Stomach (tissue), 19 donors: ENCODE measurements at places on chromosomes 1 and 21. TPM values are rescaled to one million over a fixed set of nuclear protein-coding genes. Genes with fewer than 3 reads are reported as not detected.

Gene PTGS2
- 46.9 TPM for total RNA-seq

Gene CFHR4
- not detected for total RNA-seq

Gene KLHL21
- 13.0 TPM for total RNA-seq

Gene PCSK9
- 26.1 TPM for total RNA-seq

Gene DYNLT4
- total RNA-seq = not detected

Gene NPPA
- total RNA-seq = not detected

Gene TMEM201
- 5.8 TPM for total RNA-seq

Gene CIART
- total RNA-seq = 2.9 TPM

Gene MATN1
- not detected for total RNA-seq

Gene TTC34
- total RNA-seq = 1.3 TPM

Gene GOLT1A
- not detected for total RNA-seq

DNA sequence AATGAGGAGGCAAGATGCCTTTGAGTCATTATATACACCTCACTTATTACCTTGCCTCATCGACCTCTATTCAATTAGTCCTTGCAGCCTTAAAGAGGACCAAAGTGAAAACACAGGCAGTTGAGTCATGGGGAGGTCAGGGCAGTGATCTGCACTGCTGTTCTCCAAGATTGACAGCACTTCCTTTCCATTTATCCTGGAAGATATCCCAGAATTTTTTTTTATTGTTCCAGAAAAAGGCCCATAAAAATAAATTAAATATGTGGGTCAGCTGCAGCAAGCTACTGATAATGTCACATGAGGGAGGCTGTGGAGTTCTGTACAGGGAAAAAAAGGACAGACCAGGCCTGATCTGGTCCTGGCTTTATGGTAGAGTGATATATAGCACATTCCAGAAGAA is 33.2 kb upstream of the CDC42BPA start:
- H3K4me3 ChIP-seq = no peak overlapping the region
- no peaks in the 10 kb centered on the region for H3K27me3 ChIP-seq
- H3K27ac ChIP-seq = no peak overlapping the region
- H3K36me3 ChIP-seq = no peaks in the 10 kb centered on the region
- no peak for DNase-seq
- H3K4me1 ChIP-seq = peaks cover 2% of the 10 kb centered on the region

DNA sequence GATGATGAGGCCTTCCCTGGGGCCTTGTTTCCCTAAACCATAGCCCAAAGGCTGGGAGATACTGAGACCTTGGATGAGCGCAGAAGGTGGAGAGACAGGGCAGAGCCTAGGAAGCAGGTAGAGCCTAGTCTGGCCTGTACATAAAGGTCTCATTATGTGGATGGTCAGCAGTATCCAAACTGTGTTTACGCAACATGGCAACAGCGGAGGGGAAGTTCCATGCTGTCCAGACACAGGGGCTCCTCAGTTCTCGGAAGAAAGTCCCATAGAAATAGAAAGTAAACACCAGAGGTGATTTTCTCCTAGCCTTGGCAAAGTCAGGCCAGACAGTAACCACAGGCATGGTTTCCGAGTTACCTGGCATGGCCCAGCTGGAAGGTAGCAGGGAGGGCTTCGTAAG is 42.1 kb upstream of the MPZL1 start:
- no peak overlapping the region for H3K27ac ChIP-seq
- no peak for DNase-seq
- no peak overlapping the region for H3K4me3 ChIP-seq
- H3K27me3 ChIP-seq = no peaks in the 10 kb centered on the region

- no peaks in the 10 kb centered on the region for H3K27me3 ChIP-seq
- no peak overlapping the region for H3K4me3 ChIP-seq
- peaks cover 9% of the 10 kb centered on the region for H3K4me1 ChIP-seq
- no peak for DNase-seq
- H3K27ac ChIP-seq = no peak overlapping the region
Observed at GRCh38 chr1:228982637-228983036, 247.4 kb downstream of the RHOU start.

DNA sequence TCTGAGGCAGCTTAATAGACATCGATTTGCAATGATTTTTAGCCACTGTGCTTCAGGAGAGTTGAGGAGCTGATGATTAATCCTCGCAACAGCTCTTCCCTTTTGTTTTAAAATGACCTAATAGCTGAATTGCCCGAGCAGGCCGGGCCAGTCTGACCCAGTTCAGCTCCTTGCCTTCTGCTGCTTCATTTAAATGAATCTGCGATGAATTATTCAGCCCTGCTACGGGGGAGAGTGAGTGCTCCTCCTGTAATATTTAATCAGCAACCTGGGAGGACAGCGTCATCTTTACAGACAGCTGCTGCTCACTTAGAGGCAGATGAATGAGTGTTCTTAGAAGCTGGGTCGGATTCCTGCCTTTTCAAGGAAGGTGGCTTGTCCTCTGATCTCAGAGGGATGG is 325.1 kb downstream of the CAMTA1 start:
- DNase-seq = no peak
- no peaks in the 10 kb centered on the region for H3K36me3 ChIP-seq
- no peak overlapping the region for H3K27ac ChIP-seq
- no peaks in the 10 kb centered on the region for H3K4me1 ChIP-seq
- H3K4me3 ChIP-seq = no peak overlapping the region

DNA sequence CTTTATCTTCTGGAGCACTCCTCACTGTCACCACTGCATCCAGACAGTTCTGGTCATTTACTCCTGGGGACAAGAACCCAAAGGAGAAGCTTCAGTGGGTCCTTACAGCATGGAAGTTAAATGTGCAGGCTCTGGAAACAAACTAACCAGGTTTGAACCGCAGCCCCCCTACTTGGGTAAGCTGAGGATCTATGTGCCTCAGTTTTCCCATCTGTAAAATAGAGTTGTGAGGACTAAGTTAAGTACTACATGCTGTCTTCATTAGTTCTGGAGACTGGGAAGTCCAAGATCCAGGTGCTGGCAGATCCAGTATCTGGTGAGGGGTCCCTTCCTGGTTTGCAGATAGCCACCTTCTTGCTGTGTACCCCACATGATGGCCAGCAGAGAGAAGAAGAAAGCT is 8.0 kb upstream of the ATP1A2 start:
- no peak overlapping the region for H3K27ac ChIP-seq
- no peaks in the 10 kb centered on the region for H3K27me3 ChIP-seq
- no peak overlapping the region for H3K4me3 ChIP-seq
- DNase-seq = no peak
- H3K4me1 ChIP-seq = no peaks in the 10 kb centered on the region

DNA sequence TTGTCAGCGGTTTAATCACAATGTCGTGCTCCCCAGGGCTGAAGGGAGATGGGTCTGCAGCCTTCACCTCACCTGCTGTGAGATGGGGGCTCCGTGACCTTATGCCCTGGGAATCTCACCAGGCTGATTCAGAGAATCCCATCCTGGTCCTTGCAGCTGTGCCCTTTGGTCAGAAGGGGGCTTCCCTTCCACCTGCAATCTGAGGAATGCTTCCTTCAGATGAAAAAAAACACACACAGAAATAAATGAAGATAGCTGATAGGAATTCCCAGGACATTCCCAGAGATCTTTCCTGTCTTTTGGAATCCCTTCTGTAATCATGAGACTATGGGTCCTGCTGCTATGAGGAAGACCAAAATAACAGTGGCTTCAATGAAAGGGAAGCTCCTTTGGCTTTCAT is 127.0 kb upstream of the VAMP3 start:
- no peak overlapping the region for H3K4me3 ChIP-seq
- no peaks in the 10 kb centered on the region for H3K27me3 ChIP-seq
- H3K4me1 ChIP-seq = peaks cover 21% of the 10 kb centered on the region
- DNase-seq = no peak
- no peaks in the 10 kb centered on the region for H3K36me3 ChIP-seq

GRCh38 chr1:64983110-64983509 is 16.8 kb upstream of the JAK1 start:
- peak; percentile 38 for DNase-seq
- no peak overlapping the region for H3K27ac ChIP-seq
- no peaks in the 10 kb centered on the region for H3K36me3 ChIP-seq
- H3K4me1 ChIP-seq = no peaks in the 10 kb centered on the region

DNA sequence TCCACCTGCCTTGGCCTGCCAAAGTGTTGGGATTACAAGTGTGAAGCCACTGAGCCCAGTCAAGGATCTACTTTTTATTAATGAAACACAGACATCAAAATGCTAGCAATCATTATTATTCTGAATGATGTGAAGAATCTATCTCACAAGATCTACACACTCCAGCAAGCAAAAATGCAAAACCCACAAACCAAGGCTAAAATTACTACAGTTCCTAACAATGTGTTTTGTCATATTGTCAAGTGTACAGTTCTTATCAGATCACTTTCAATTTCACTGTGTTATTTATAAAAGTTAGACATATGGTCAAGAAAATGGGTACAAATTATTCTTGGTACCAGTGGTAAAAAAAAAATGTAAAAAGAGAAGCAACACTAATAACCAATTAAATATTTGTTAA is 61.3 kb upstream of the SDC3 start:
- H3K36me3 ChIP-seq = peaks cover 63% of the 10 kb centered on the region
- no peak overlapping the region for H3K27ac ChIP-seq
- peaks cover 26% of the 10 kb centered on the region for H3K4me1 ChIP-seq
- no peak for DNase-seq
- no peaks in the 10 kb centered on the region for H3K27me3 ChIP-seq
- no peak overlapping the region for H3K4me3 ChIP-seq

GRCh38 chr1:46466477-46467182 is 23.0 kb upstream of the DMBX1 start:
- peak overlapping the region; percentile 61 for H3K4me3 ChIP-seq

- H3K27me3 ChIP-seq = peaks cover 95% of the 10 kb centered on the region
- H3K4me1 ChIP-seq = peaks cover 32% of the 10 kb centered on the region
- DNase-seq = peak; percentile 81
Observed at GRCh38 chr1:3066250-3066711, 2.7 kb upstream of the PRDM16 start.

- DNase-seq = no peak
- no peaks in the 10 kb centered on the region for H3K27me3 ChIP-seq
- H3K27ac ChIP-seq = no peak overlapping the region
- H3K4me3 ChIP-seq = no peak overlapping the region
- no peaks in the 10 kb centered on the region for H3K36me3 ChIP-seq
- H3K4me1 ChIP-seq = no peaks in the 10 kb centered on the region
Observed at GRCh38 chr1:224710196-224710595, 94.1 kb downstream of the CNIH3 start.

DNA sequence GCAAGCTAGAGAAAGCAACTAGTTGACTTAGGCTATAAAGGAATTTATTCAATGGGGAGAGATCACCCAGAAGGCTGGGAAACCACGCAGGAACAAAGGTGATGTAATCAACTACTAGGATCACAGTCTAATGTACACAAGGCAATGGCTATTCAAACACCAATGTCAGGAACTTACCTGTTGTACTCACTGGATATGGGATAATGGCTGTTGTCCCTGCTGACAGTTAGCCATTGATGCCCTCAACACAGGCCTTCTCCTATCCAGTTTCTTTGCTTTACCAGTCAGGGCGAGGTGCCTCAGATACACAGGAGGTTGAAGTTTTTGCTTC is 32.3 kb downstream of the C21orf91 start:
- H3K4me1 ChIP-seq = no peaks in the 10 kb centered on the region
- no peak overlapping the region for H3K4me3 ChIP-seq
- DNase-seq = no peak
- no peak overlapping the region for H3K27ac ChIP-seq
- peaks cover 9% of the 10 kb centered on the region for H3K36me3 ChIP-seq
- H3K27me3 ChIP-seq = no peaks in the 10 kb centered on the region

DNA sequence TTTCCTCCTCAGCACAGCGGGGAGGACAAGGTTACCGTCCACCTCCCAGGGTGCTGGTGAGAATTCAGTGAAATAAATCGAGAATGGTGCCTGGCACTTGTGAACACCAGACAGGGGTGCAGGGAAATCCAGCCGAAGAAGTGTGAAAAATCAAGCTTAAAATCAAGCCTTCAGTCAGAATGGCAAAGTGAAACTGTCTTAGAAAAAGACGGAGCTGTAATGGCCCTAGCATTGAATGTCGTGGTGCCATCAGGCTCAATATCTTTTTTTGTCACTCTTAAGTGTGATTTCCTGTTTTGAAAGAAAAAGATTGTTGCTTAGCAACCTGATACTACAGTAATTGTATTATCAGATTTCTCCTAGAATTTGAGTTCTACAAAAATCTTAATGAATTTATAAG is 22.1 kb downstream of the EDARADD start:
- no peak overlapping the region for H3K4me3 ChIP-seq
- no peak overlapping the region for H3K27ac ChIP-seq

DNA sequence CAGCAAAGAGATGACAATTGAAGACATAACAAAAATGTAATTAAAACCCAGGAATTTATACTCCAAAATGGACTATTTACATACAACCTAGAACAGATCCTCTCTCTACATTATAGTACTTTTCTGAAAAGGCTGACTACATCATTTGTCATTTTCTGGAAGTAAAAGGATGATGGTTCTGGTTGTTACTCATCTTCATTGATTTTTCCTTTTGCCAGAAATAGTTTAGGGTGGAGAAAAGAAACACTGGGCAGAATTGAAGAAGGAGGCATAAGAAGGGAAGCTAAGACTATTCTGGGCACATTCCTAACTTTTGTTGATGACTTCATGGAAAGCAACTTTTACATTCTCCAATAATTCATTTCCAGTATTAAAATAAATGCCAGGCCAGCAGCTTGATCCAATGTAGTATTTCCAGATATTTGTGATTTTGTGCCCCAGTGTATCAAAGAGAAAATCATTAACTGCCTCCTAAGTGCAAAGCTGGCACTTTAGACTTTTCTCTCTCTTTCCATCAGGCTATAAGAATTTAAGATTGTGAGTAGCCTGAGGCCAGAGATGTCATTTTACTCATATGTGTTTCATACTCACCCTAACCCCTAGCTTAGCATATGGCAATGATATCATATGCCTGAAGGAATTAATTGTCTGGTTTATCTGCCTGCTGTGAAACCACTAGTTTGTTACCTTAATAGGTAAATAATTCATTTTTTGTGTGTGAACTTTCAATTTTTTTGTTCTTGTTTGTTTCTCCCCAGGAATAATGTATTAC is 369.5 kb upstream of the LYPLAL1 start:
- H3K4me1 ChIP-seq = no peaks in the 10 kb centered on the region
- H3K27me3 ChIP-seq = no peaks in the 10 kb centered on the region
- H3K36me3 ChIP-seq = no peaks in the 10 kb centered on the region
- no peak for DNase-seq

GRCh38 chr1:44568128-44568900 is 106.0 kb downstream of the TMEM53 start:
- no peaks in the 10 kb centered on the region for H3K4me1 ChIP-seq
- DNase-seq = no peak
- no peak overlapping the region for H3K4me3 ChIP-seq
- H3K36me3 ChIP-seq = no peaks in the 10 kb centered on the region
- H3K27me3 ChIP-seq = no peaks in the 10 kb centered on the region

DNA sequence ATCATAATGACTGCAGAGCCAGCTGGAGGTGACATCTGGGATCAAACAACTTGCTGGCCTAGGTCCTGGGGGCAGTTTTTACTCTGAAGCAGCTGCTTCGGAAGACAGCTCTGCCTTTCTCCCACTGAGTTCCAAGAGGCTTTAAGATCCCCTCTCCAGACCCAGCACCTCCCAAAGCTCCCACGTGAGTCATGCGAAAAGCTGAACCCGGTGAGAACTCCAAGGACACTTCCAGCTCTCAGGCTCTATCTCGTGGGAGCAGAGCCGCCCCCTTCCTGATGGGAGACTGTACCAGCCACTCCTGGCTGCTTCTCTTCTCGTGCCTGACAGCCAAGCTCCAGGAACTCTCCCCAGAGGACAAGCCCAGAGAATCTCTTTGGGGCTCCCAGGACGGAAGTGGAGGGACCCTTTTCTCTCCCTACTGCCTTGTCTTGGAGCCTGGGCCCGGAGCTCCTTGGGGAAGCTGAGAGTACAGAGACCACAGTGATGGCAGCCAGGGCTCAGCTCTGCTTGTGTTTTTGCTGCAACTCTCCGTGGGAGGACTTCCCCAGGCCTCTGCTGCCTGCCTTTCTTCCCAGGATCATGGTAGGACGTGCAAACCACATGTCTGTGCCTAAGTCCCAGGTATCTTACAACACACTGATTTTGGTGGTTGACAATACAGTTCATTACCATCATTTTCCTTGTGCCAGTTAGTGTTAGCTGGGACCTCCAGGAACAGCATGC is 40.6 kb downstream of the STUM start:
- no peaks in the 10 kb centered on the region for H3K36me3 ChIP-seq
- H3K4me1 ChIP-seq = no peaks in the 10 kb centered on the region
